Spinal cord (tissue), 10 donors: ENCODE measurements at places on chromosomes 3 and 15.
A peak's percentile ranks its signal among the peaks of the same experiment; 100 is the strongest.

GRCh38 chr3:68007621-68008226 is 353.3 kb upstream of the SUCLG2 start:
- peak; percentile 69 for DNase-seq

DNA sequence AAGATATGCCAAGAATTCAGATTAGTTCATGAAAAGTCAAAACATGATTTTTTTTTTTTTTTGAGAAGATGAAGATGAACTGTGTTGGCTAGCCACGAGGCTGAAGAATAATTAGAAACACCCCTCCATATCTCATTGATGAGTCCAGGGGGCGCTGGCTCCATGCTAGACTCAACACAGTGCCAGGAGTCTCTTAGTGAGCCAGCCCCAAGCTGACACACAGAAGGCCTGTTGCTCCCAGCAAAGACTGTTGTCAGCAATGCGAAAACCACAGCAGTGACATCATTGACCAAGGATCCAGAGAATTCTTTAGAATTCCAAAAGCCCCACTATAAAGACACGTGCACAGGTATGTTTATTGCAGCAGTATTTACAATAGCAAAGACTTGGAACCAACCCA is 185.2 kb downstream of the ANXA2 start:
- DNase-seq: no peak

- DNase-seq: peak; percentile 45
These were observed 138.3 kb downstream of the TAFA4 start for GRCh38 chr3:68793759-68794701.

DNA sequence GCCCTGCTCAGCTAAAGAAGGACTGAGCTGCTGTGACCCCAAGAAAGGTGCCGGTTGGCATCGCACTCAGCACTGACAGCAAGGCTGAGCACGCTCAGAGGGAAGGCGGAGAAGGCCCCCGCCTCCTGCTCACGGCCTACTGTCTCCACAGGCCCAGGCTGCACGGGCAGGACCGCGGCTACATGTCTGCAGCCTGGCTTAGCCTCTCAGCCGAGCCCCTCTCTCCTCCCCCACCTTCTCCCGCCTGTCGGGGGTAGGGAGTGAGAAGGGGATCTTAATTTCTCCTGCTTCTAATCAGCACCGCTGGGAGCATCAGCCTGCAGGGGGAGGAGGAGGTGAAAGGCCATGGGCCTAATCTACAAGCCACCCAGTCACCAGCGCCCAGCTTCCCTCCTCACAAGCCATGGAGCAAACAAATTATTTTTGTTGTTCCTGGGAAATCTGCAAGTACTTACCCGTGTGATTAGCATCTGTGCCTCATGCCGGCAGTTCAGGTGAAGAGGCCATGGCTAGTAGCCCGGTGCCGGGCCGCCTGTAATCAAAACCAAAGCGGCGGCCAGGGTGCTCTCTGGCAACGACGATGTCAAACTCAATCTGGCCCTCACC is 68.1 kb downstream of the EPHB3 start:
- DNase-seq: no peak

- DNase-seq: no peak
These were observed 11.5 kb downstream of the FOXL2 start for GRCh38 chr3:138935505-138935862.

- DNase-seq: no peak
These were observed 258.9 kb downstream of the ABHD5 start for GRCh38 chr3:43949594-43949993.

DNA sequence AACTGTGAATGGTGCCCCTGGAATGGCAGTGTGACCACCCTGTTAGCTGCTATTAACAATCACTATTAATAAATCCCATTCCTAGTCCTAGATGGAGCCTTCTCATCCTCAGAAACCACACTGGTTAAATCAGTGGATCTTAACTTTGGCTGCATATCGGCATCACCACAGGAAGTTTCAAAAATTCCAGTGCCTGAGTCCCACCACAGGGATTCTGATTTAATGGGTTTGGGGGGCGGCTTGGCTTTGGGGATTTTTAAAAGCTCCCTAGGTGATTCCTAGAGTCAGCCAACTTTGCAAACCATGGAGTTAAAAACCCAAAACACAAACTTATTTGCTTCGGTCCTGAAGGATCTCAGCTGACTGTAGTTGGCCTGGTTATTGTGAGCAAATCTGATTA is 3.1 kb downstream of the FAM107A start:
- DNase-seq: no peak

- no peak for DNase-seq
These were observed 49.0 kb downstream of the PBRM1 start for GRCh38 chr3:52636673-52637072.

DNA sequence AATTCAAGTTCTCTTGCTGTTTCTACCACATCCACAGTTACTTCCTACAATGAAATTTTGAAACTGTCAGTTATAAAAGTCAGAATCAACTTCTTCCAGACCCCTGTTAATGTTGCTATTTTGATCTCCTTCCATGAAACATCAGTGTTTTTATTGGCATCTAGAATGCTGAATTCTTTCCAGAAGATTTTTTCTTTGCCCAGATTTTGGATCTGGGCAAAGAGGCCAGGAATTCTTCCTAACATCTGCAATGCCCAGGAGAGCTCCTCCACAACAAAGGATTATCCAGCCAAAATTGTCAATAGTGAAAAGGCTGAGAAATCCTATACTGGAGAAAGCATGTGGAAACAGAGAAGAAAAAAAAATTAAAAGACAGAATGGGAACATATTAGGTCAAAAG is 75.5 kb downstream of the SERPINI1 start:
- no peak for DNase-seq

GRCh38 chr3:30084316-30084715 is 522.1 kb upstream of the TGFBR2 start:
- no peak for DNase-seq

GRCh38 chr3:133855772-133856171 is 39.9 kb downstream of the RAB6B start:
- no peak for DNase-seq
